ENCODE measurements at places on chromosomes 5 and 9.

GRCh38 chr9:77735494-77735893 is 87.4 kb upstream of the GNA14 start:
- no peak for DNase-seq

DNA sequence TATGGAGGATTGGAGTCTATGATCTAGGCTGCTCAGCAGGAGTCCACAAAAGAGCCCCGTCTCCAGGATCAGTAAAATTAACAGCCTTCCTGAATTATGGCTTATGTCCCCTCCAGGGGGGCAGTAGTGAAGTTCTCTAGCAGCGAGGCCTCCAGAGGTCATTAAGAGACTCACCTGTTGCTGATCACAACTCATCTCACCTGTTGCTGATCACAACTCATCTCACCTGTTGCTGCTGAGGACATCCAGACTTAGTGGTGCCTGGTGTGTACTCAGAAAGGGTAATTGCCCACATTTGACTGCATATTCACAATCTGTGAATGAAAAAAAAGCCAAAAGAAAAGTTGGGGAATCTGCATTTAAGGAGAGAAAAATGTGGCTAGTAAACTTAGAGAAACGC is 129.5 kb downstream of the SMARCA2 start:
- DNase-seq = no peak

GRCh38 chr9:70510157-70510770 is 95.8 kb upstream of the KLF9 start:
- DNase-seq = peak; percentile 52

DNA sequence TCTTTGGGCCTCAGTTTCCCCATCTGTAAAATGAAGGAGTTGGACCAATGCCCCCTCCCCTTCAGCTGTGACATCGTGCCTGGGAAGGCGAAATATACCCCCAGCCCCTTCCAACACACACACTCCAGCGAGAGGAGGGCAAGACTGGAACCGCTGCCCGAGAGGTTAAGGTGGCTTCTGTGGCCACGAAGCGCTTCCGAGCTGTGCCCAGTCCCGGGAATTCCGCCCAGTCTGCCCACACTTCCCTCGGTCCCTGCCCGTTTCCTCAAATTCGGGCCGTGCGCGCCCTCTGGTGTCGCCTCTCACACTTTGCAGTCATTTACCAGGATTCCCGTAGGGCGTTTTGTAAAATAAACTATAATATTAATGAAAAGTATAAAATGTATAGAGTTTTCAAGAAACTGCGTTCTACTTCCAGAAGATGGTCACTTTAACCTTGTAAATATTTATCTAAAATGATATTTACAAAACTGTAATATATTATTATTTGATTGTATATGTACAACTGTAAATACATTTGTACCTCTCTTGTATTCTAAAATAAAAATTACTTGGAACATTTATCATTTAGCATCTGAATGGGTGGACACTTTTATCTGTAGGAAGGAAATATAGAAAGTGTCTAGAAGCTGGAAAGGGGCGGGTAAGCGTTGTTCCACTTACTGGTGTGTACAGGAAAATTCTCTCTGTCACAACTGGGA is 11.0 kb upstream of the EXOSC2 start:
- DNase-seq = peak; percentile 87

GRCh38 chr5:159533197-159533596 is 202.9 kb upstream of the IL12B start:
- DNase-seq = no peak

- DNase-seq = no peak
Observed at GRCh38 chr5:145903113-145903512, 30.3 kb upstream of the GRXCR2 start.

DNA sequence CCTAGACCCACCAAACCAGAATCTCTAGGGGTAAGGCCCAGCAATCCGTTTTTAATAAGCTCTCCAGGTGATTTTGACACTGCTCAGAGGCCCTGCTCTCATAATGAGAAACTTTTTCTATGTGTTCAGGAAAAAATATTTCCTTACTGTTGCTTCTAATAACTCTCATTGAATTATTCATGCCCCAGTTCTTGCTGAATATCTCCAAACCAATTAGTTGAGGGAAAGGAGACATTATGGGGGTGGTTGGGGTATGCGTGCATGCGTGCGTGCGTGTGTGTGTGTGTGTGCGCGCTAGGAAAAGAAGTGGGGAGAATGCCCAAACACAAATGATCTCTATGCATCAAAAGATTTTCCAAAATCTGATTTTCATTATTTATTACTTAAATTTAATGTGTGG is 411.4 kb downstream of the PIK3R1 start:
- DNase-seq = no peak

DNA sequence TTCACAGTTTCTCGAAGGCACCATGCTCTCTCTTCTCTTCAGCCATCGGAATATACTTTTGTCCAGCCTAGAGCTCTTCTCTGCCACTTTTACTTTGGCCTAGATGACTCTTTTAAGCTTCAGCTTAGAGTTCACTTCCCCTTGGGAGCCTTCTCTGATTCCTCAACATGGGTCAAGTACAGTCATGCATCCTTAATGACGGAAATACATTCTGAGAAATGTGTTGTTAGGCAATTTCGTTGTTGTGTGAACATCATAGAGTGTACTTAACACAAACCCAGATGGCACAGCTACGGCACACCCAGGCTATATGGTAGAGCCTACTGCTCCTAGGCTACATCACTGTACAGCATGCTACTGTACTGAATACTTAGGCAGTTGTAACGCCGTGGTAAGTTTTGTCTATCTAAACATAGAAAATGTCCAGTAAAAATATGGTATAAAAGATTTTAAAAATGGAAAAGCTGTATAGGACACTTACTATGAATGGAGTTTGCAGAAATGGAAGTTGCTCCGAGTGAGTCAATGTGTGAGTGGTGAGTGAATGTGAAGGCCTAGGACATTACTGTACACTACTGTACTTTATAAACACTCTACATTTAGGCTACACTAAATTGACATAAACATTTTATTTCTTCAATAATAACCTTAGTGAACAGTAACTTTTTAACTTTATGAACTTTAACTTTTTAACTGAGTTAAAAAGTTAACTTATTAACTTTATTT is 15.1 kb upstream of the TNFSF15 start:
- no peak for DNase-seq

DNA sequence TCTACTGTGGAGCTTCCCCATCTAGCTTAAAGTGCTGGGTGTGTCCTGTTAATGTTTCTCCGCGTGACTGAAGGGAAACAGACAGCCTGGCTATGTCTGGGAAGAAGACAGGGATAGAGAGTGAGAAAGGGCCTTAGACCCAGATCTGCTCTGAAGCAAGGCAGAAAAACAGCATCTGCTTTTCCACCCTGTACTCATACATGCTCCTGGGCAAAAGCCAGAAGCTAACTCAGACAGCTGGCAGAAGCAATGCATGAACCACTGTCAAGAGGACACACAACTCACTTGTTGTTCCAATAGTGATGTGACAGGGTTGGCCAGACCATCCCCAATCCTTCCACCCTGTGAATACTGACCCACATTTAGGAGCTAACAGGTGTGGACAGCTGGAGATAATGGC is 63.3 kb downstream of the DPYSL3 start:
- DNase-seq = no peak

- no peak for DNase-seq
Observed at GRCh38 chr5:132098151-132098594, 24.6 kb downstream of the CSF2 start.

DNA sequence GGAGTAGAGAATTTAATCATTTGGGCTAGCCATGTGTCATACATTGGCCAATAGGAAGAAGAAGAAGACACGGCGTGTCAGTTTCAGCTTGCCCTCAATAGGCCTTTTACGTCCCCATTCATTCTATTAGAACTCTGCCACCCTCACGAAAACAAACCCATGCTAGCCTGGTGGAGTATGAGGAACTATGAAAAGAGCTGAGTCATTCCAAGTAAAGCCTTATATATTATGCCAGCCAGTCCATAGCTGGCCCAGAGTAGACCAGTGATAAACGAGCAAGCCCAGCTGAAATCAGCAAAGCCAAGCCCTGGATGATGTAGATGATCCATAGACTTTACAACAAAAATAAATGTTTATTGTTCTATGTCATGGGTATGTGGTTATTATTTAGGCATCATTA is 895.1 kb downstream of the TLE1 start:
- no peak for DNase-seq

DNA sequence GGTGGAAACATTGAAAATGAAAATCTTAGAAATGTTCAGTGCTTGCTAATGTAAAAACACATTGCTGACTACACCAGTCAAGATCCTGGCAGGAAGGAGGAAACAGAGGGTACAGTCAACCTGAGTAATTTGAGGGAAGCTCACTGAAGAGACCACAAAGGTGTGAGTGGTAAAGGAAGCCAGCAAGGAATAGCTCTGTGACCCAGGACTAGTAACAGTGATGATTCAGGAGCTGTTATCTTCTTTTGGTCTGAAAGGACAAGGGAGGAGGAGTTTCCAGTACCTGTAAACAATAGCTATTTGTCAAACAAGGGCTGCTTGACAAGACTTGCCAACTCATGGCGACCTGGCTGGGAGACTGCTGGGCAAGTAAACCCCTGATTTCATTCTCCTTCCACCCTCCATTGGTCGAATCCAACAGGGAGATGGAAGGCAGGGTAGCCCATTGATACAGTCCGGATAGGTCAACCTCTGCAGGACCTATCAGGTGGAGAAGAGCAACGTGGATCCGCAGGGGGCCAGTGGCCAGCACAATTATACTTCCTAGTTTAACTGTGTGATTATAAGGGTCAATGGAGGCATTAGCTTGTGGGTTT is 68.1 kb downstream of the MAMDC2 start:
- DNase-seq = no peak

- DNase-seq = no peak
Observed at GRCh38 chr9:6545017-6545691, 100.4 kb downstream of the GLDC start.

GRCh38 chr5:113093558-113093957 is 117.0 kb downstream of the DCP2 start:
- DNase-seq = no peak

DNA sequence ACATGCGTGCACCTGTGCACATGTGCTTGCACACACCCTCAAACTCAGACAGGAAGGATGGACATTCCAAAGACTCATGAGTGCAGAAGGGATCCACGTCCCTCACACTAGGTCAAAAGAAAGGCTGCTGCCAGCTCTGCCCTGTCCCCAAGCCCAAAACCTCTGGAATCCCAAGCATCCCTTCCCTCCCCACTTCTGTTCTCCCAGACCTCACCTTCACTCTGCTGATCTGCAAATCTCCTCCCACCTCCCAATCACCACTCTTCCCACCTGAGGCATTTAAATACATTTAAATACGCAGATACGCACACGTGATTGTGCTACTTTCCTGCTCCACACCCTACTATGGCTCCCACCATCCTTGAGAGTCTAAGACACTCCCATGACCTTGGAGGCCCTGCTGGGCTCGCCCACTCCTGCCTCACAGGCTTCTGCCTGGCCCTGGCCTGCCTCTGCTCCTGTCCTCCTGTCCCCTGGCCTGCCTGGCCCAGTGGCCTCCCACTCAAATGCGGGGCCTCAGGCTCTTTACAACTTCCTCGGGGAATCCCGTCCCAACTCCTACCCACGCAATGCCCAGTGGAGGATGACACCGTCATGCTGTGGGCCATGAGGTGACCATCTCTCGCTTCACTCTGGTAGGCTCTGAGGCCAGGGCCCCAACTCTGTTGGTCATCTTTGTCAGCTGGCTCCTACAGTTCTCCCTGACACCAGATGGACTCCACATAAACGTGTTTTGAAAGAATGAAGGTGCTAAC is 478.4 kb upstream of the DAP start:
- DNase-seq = no peak

GRCh38 chr5:172946146-172946545 is 13.1 kb upstream of the RPL26L1 start:
- DNase-seq = no peak

GRCh38 chr5:66888613-66889012 is 292.4 kb downstream of the MAST4 start:
- DNase-seq = no peak

- no peak for DNase-seq
Observed at GRCh38 chr9:3336951-3337350, 188.8 kb downstream of the RFX3 start.

DNA sequence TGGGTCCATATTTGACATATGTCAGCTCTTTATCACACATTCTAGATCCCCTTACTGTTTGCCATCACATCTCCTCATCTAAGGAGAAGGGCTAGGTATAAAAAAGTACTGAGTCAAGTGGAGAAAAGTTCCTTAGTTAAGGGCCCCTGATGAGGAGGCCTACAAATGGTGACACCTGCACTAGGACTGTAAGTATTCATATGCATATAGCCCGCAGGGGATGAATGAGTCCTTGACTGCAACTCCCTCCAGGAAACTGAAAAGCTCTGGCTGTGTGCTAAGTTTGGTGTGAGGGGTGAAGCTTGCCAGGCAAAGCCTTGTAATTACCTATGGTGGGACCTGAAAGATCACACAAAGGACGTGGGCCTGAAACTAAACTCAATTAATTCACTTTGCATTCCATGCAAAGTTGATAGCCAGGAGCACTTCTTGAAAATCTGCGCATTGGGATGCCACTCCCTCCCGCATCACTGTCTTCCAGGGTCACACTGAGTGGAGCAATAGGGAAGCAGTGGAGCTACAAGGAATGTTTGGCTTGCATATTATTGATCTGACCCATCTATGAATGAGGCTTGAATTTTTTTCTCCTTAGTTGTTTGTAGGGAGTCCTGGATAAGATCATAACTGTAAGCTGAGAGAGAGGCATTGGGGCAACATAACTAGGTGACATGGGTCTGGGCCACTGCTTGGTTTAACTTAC is 11.9 kb upstream of the EQTN start:
- DNase-seq = no peak

- DNase-seq = no peak
Observed at GRCh38 chr5:151134228-151134627, 23.4 kb downstream of the ANXA6 start.

- no peak for DNase-seq
Observed at GRCh38 chr5:1864896-1865440, 17.8 kb downstream of the IRX4 start.

DNA sequence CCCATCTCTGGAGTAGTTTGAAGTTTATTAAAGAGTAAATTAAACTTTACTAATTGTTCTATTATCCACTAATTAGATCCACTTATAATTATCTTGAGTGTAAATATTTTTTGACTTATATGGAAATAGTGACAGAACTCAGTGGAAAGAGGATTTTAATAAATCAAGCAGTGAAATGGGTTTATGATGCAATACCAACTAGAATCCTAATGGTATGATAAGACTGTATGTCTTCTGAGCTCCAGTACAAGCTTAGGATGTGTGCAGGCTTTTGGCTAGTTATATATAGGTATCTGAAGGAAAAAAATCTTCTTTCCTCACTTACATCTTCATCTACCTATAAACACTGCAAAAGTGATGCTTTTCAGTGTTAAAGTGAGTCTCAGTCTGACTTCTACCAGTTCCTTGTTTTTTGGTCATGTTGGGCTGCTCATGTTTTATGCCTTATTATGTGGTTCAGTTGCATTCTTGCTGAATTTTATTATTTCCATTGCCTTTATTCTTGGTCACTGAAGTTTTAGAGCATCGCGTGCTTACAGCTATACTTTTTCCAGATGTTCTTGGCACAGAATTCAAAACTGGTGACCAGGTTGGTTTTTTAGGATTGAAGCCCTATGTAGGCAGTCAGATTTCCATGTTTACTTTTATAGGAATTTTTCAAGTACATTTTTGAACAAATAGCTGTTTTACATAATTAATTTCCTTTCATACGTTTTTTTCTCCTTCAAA is 30.5 kb downstream of the XRCC4 start:
- no peak for DNase-seq
